Activated CD4-positive, CD25-positive, alpha-beta regulatory T cell treated with anti-CD3 and anti-CD28 coated beads, Interleukin-2, amount 50 U/mL, for 72 hours (primary cell): ENCODE measurements at places on chromosomes 7 and 10.

GRCh38 chr7:40795607-40796006, 660.8 kb downstream of the SUGCT start:
- no peak for DNase-seq

DNA sequence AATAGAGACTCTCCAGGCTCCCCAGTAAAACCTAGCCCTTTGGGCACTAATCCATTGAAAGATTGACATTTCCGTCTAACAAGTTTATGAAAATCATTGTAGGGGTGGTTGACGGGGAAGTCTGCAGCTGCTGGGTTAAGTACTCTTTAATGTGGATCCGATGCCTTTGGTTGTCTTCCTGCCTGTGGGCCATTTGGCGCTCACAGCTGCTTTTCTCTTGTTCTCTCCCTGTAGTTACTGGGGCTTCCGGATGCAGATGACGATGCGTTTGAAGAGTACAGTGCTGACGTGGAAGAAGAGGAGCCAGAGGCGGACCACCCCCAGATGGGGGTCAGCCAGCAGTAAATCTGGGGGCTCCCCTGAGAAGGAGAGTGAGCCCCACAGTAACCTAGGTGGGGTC, 22.4 kb downstream of the MTURN start:
- DNase-seq, result no peak

GRCh38 chr10:1150638-1150955, 94.4 kb downstream of the WDR37 start:
- DNase-seq, result peak; percentile 6

GRCh38 chr10:75508814-75509306, 77.4 kb downstream of the LRMDA start:
- no peak for DNase-seq

DNA sequence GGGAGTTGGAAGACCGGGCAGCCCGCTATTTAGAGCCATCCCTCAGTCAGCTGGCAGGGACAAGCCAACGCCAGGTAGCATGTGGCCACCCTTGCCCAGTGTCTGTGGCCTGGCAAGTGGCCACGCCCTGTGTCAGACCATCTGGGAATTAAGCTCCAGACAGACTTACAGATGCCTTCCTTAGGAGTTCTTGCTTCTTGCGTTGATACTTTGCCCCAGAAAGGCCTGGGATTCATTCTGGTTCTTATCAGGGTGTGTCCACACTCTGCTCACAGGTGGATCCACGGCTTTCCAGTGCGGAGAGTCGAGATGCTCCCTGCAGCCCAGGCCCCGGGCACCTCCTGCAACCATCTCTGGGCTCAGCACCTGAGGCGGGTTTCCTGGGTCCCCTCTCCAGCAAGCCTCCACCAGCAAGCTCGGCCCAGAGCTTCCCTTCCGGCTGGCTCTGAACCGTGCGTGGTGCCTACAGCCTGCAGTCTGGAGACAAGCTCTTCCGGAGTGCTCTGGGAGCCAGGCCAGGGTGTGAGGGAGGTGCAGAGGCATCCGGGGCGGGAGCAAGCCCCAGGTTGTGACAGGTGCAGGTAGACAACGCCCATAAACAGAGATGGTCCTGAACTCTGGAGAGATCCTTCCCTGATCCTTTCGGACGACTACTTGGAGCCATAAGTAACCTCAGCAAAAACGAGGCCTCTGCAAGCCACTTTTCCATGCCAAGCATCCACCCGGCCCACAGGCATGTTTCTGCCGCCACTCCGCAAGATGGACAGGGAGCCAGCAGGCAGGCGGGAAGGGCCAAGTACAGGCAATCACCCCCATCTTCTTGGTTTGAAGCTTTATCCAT, 32.3 kb upstream of the PPIF start:
- DNase-seq, result no peak

GRCh38 chr10:93816123-93816747, 58.5 kb downstream of the LGI1 start:
- DNase-seq, result no peak

GRCh38 chr10:68105820-68106219, 3.5 kb upstream of the MYPN start:
- DNase-seq, result no peak

- peak; percentile 69 for DNase-seq
Measured at GRCh38 chr7:92621026-92621540, 30.9 kb upstream of the FAM133B start.

GRCh38 chr7:137578541-137578940, 235.0 kb upstream of the PTN start:
- DNase-seq, result no peak

GRCh38 chr10:35946556-35946955, 304.5 kb upstream of the FZD8 start:
- no peak for DNase-seq

DNA sequence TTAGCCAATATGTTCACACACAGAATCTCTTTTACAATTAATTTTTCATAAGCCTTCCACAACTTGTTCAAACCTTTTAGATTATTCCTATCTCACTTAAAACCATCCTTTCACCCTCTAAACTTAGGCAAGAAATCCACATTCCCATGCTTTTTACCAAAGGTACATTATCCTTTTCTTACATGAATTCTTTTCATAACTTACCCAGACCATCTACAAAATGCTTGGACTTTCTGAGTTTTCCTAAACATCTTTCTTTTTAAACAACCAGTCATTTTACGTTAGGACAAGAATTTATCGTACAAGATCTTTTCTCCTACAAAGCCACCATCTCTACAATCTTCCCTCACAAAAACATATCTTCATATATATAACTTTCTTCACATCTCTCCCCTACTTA, 18.8 kb upstream of the GARS1 start:
- no peak for DNase-seq

DNA sequence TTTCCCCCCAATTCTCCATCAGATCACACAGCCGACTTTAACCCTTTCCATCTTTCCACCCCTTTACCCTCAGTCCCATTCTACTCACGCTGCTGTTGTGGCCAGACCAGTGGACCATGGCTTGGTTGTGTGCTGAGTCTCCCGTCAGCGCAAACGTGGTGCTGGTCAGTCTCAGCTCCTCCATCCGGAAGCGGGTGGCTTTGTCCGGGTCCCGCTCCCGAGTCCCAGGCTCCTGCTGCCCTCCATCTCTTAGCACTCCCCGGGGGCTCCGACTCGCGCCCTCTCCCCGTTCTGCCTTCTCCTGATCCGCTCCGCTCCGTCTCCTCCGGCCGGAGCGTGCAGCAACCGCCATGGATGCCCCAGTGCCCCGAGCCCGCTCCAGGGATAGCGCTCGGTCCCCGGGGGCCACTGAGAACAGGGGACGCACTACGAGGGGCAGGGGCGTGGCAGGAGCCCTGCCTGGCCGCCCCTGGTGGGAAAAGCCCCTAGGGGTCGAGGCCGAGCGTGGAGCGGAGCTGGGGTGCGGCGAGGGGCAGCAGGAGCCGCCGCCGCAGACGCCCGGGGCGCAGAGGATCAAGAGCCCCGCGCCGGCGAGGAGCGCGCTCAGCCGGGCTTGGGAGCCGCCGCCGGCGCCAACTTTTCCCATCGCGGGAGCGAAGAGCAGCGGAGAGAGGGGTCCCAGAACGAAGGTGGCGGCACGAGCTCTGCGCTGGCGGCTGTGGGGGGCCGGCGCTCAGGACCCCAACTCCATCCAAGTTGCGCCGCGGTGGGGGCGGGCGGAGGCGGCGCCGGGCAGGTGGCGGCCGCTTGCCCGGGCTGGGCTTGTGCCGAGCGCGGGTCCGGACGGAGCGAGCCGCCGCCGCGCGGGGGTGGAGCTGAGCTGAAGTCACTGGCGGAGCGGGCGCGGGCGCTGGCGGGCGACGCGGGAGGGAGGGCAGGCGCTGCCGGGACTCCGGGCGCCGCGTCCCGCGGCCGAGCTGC, at the start of gene SORCS1:
Gene SORCS1, minus strand, starts transcription at position 826 of the 981 bp plus-strand sequence.
- DNase-seq, result no peak

GRCh38 chr7:1853431-1853985, 183.4 kb downstream of the ELFN1 start:
- DNase-seq, result no peak

- no peak for DNase-seq
Measured at GRCh38 chr10:119714484-119714816, 11.4 kb upstream of the INPP5F start.

GRCh38 chr10:124579011-124579399, 117.4 kb downstream of the LHPP start:
- no peak for DNase-seq

DNA sequence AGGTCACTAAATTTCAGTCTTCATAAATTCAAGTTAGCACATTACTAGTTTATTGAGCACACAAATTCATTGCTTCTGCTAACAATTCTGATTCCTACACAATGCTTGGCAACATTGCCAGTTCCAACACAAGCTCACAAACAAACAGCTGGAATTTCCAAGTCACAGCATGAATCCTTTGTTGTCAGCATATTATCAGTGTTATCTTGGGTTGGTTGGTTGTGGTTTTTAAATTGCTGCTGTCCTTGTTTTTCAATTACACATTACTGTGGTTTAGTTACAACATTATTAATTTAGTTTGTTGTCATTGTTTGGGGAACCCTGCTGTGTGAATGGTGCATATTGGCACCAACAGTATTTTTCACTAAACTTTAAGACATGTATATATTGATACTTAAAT, 86.0 kb upstream of the ARID5B start:
- no peak for DNase-seq

DNA sequence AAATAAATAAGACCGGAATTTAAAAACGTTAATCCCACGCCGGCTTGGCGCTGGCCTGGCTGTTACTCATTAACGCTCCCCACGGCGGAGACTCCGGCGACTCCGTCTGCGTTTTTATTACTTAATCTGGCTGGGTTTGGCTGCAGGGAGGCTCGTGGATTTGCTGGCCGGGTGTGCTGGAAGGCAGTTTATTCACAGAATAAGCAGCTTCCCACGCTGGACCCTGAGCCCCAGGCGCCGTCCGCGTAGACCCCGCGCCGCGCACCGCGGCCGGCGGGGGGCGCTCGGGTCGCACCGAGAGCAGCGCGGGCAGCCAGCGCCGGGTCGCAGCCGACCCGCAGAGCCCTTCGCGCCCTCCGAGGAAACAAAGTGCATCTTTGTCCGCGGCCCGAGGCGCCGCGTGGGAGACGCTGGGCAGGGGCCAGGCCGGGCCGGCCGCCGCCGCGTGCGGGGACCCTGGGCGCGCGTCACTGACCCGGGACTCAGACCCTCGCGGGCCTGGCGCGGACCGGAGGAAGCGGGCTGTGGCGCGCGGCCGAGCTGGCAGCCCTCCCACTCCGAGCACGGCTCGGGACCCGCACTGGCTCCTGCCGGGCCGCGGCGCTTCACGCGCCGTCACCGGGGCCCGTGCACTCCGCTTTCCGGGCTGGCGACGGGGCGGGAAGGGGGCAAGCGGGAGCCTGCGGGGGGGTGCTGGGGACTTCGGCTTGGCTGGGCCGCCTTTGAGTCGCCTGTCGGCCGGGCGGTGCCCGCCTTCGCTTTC, 587 bp upstream of the GRK5 start:
- DNase-seq, result peak; percentile 75

DNA sequence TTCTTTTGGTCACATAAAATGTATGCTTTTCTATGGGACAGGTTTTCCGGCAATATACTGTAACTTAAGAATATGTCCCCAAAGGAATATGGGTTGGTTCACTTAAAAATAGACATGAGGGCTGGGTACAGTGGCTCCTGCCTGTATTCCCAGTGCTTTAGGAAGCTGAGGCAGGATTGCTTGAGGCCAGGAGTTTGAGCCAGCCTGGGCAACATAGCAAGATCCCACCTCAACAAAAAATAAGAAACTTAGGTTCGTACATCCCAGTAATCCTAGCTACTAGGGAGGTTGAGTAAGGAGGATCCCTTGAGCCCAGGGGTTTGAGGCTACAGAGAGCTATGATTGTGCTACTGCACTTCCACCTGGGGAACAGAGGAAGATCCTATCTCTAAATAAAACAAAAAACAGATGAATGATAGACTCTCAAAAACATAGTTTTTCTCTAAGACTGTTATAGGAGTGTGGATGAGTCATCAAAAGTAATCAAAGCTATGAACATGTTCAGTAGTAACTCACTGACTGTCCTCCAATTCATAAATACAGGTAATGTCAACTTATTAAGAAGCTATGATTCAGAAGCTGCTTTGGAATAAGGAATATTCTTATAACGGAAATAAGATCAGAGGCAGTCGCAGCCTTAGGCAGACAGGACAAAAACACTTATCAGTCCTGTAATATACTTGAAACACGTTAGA, 2.6 kb upstream of the SEC31B start:
- no peak for DNase-seq

GRCh38 chr7:156230576-156230975, 410.0 kb upstream of the RNF32 start:
- no peak for DNase-seq

DNA sequence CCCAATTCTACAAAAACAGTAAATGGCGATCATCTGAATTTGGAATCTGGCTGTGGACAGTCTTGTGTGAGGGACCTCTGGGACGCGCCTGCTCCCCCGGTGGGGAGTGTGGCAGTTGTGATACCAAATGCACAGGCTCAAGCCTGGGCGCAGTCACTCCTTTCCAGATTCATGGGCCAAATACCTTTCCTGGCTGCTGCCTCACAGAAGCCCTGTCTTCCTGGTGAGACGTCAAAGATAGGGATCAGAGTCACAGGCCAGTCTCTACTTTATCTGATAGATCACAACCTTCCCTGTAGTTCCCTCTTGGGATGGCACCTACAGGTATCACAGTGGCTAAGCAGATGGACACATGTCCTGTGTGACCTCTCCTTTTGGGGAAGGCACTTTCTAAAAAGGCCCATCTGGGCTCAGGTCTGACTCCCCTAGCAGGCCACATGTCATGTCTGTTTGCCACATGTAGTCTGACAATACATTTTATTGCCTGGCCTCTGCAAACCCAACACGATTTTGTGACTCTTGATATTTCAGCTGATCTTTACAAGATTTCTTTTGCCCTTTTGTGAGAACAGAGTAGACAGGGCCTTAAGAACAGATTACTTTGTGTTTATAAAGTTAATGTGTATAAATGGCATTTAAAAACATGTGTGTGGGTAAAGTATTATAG, 150.1 kb downstream of the SNX10 start:
- DNase-seq, result no peak
